ENCODE measurements at places on chromosomes 13 and 19.

DNA sequence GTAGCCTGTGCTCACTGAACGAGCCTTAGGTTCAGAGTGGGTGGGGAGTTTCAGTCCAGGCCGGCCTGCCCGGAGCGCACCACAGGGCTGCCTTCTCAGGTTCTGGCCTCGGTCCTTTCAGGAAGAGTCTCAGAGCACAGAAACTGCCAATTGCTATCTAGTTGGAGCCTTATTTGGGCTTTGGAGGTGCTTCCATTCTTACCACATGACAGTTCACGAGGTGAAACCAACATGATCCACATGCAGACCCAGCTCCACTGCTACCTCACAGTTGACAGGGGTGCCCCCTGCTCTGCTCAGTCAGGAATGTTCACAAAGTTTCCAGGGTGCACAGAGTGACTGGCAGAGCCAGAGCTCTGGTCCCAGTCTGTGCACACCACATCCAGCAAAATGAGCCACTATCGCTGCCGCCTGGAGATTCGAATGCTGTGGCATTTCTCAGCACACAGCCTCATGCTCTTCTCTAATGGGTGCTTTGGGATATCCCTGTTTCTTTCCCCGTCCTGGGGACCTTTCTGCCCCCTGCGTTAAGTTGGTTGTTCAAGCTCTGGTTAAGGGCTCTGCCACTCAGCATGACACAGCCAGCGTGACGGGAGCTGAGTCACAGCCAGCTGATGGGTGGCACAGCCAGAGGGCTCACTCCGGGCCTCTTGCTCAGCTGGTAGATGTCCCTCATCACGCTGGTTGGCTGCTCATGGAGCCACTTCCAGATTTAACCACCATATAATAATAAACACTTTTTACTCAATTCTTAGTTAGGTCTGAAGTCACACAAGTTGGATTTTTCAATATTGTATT, 7.5 kb upstream of the SACS start:
- no peaks in the 10 kb centered on the region for H3K27me3 ChIP-seq
- no peak for DNase-seq
- H3K27ac ChIP-seq = no peak overlapping the region

DNA sequence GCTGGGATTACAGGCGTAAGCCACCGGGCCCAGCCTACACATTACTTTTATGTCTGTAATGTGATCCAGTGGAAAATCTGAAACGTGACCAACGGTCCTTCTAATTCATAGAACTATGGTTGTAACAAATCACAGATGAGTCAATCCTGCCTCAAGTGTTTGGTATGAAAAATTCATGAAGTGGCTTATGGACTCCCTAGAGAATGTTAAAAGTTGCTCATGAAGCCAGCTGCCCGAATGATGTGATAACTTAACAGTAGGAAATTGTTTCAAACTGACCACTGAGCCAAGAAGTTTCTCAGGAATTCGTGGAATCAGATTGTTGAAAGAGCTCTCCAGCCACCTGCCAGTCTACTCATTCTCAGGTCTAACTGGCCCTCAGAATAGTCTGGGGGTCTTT, 59.4 kb upstream of the FARP1 start:
- H3K27me3 ChIP-seq = no peaks in the 10 kb centered on the region
- H3K4me3 ChIP-seq = no peak overlapping the region
- H3K4me1 ChIP-seq = no peaks in the 10 kb centered on the region

- H3K4me3 ChIP-seq = no peak overlapping the region
- DNase-seq = no peak
- H3K27ac ChIP-seq = no peak overlapping the region
Measured at GRCh38 chr19:2333027-2333806, 4.7 kb downstream of the SPPL2B start.

GRCh38 chr13:83879431-83880171, 2.7 kb downstream of the SLITRK1 start:
- H3K4me1 ChIP-seq = no peaks in the 10 kb centered on the region
- DNase-seq = no peak
- no peak overlapping the region for H3K27ac ChIP-seq
- H3K4me3 ChIP-seq = no peak overlapping the region
- no peaks in the 10 kb centered on the region for H3K36me3 ChIP-seq

GRCh38 chr13:50229960-50230661, 214.9 kb downstream of the KCNRG start:
- H3K27me3 ChIP-seq = no peaks in the 10 kb centered on the region
- peaks cover 12% of the 10 kb centered on the region for H3K4me1 ChIP-seq
- H3K27ac ChIP-seq = no peak overlapping the region
- DNase-seq = no peak
- no peak overlapping the region for H3K4me3 ChIP-seq

GRCh38 chr19:50909240-50910070, 1.7 kb downstream of the KLK4 start:
- peaks cover 30% of the 10 kb centered on the region for H3K27me3 ChIP-seq
- H3K4me3 ChIP-seq = peak overlapping the region; percentile 11
- peak; percentile 39 for DNase-seq
- peaks cover 6% of the 10 kb centered on the region for H3K4me1 ChIP-seq
- no peaks in the 10 kb centered on the region for H3K36me3 ChIP-seq
- no peak overlapping the region for H3K27ac ChIP-seq

GRCh38 chr13:58434943-58435342, 803.4 kb downstream of the PCDH17 start:
- H3K4me3 ChIP-seq = no peak overlapping the region
- no peaks in the 10 kb centered on the region for H3K4me1 ChIP-seq
- no peaks in the 10 kb centered on the region for H3K27me3 ChIP-seq
- H3K36me3 ChIP-seq = no peaks in the 10 kb centered on the region
- no peak overlapping the region for H3K27ac ChIP-seq

- H3K4me3 ChIP-seq = no peak overlapping the region
- H3K4me1 ChIP-seq = peaks cover 43% of the 10 kb centered on the region
- no peaks in the 10 kb centered on the region for H3K27me3 ChIP-seq
- H3K27ac ChIP-seq = no peak overlapping the region
- no peak for DNase-seq
Measured at GRCh38 chr13:97248243-97248642, 26.1 kb downstream of the MBNL2 start.

DNA sequence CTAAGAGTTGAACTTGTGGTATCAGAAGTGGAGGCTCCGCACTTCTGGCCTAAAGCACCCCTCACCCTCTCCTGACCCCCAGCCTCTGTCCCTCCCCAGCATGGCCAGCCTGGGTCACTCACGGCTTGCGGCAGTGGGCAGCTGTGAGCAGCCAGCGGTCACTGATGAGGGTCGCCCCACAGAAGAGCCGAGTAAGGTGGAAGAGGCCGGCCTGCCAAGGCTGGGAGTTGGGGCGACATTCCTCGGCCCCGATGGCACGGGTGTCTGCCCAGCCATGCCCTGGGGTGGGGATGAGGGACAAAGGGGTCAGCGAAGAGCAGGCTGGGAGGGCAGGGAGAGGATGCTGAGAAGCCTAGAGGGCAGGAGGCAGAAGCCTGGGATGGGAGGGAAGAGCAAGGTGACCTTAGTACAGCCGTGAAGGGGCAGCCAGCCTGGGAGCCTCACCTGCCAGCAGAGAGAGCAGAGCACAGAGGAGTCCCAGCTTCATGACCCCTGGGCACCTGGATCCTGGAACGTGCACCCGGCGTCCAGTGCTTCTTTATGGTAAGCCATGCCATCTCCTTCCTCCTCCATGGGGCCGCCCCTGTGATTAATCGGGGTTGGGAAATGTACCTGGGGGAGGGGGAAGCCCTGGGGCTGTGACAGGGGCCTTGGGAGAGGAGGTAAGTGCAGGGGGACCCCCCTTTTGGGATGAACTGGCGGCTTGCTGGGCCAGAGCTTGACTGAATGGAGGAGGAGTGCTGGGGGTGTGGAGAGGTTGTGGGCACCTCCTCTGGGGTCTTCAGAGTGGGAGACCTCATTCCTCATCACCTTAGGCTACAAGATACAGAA, 7.9 kb upstream of the KLK8 start:
- H3K27me3 ChIP-seq = no peaks in the 10 kb centered on the region
- H3K36me3 ChIP-seq = no peaks in the 10 kb centered on the region
- H3K4me1 ChIP-seq = no peaks in the 10 kb centered on the region
- no peak overlapping the region for H3K27ac ChIP-seq
- no peak overlapping the region for H3K4me3 ChIP-seq
- DNase-seq = no peak

- no peak overlapping the region for H3K4me3 ChIP-seq
- H3K36me3 ChIP-seq = no peaks in the 10 kb centered on the region
- no peak overlapping the region for H3K27ac ChIP-seq
- H3K27me3 ChIP-seq = no peaks in the 10 kb centered on the region
Measured at GRCh38 chr19:5355076-5355475, 14.5 kb upstream of the PTPRS start.

DNA sequence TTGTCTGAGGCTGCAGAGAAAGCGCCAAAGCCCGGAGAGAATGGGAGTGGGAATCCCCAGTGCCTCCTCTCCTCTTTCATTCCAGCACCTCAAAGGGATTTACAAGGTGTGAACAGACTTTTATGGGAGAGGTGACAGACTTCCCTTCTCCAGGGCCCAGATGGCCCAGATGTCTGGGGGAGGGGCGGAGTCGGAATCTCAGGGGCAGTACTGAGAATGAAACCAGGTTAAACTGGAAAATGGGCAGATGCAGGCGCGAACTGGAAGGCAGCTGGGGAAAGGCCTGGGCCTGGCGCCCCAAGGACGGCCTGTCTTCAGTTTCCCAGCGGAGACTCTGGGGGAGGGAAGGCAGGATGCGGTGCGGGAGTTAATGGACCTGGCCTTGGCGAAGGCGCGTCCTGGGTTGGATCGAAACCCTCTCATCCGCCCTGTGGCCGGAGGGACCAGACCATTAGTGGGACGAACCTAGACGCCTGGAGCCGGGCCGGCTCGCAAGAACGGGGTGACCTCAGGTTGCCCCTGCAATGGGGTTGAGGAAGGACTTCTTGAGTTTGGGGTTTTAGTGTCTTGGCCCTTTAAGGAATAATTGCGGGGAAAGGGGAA, 592 bp upstream of the TRIP10 start:
- H3K36me3 ChIP-seq = peaks cover 13% of the 10 kb centered on the region
- H3K4me1 ChIP-seq = peaks cover 60% of the 10 kb centered on the region
- peaks cover 7% of the 10 kb centered on the region for H3K27me3 ChIP-seq
- H3K27ac ChIP-seq = peak overlapping the region; percentile 94

DNA sequence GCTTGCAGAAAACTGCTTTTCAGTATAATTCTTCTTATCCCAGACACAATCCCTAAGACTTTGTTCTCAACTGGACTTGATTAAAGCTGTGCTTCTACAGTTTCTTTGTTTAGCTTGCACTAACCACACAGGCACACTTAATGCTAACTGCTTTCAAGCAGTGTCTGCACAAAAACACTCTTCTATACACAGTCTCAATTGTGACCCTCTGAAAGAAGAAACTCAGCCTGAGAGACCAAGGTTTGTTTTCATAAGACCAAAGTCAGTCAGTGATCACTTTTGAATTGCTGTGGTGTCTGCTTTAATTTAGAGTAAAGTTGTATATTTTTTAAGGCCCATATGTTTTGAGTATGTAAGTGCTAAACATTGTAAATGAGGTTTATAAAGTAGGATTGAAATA, 431.2 kb downstream of the KCTD12 start:
- H3K4me3 ChIP-seq = no peak overlapping the region
- no peaks in the 10 kb centered on the region for H3K36me3 ChIP-seq
- no peaks in the 10 kb centered on the region for H3K27me3 ChIP-seq
- no peak for DNase-seq

DNA sequence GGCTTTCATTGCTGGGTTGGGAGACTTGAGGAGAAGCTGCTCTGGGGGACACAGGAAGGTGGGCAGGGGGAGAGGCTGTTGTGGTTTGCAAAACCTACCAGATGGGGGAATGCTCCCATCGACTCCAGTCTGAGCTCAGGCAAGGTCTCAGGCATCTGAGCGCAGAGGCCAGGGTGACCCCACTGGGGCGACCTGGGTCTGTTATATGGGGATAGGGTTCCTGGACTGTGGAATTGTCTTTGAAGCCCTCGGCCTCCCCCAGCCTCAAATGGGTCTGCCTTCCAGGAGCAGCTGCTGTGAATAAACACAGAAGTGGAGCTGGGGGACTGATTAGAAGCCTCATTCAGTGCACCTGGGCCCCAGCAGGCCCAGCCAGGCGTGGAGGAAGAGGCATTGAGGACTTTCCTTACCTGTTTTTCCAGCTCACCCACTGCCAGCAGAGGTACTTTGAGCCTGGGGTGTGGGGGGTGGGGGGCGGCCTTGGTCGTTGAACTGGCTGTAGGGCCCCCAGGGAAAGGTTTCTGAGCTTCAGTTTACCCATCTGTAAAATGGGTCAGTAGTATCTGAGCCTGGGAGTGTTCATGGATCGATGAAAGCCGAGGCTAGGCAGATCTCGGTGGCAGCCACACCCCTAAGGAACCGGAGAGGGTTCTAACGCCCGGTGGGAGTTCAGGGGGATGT, 1.4 kb downstream of the CERS4 start:
- H3K4me3 ChIP-seq = peak overlapping the region; percentile 88
- peaks cover 15% of the 10 kb centered on the region for H3K4me1 ChIP-seq
- DNase-seq = no peak
- H3K36me3 ChIP-seq = no peaks in the 10 kb centered on the region

GRCh38 chr19:17519967-17520366, 8.5 kb downstream of the PGLS start:
- DNase-seq = no peak
- no peak overlapping the region for H3K27ac ChIP-seq
- peaks cover 18% of the 10 kb centered on the region for H3K36me3 ChIP-seq
- H3K27me3 ChIP-seq = no peaks in the 10 kb centered on the region
- H3K4me3 ChIP-seq = no peak overlapping the region

DNA sequence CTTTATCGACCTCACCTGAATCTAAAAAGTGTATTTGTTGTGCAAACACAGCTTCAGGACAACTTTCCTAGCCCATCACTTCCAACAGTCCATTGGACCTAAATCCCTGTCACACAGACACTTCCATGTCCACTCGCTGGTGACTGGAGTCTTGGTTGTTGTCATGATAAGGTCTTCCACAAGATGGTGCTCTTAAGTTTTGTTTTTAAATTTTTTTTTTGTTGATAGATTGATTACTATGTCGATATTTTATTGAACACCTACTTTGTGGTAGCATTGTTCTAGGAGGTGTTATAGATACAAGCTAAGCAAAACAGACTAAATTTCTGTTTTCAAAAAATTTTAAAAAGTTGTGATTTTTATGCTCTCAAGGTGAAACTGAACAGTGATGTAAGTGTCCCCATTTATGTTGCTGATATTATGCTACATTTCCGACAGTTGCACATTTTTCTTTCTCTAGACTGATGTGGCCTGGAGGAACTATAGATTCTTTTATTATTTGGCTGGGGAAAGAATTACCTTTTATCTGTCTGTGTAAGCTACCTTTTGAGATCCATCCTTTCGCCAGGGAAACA, 8.1 kb upstream of the ERICH6B start:
- no peak overlapping the region for H3K4me3 ChIP-seq
- H3K36me3 ChIP-seq = no peaks in the 10 kb centered on the region
- H3K27ac ChIP-seq = no peak overlapping the region
- no peak for DNase-seq
- H3K27me3 ChIP-seq = no peaks in the 10 kb centered on the region
- no peaks in the 10 kb centered on the region for H3K4me1 ChIP-seq

DNA sequence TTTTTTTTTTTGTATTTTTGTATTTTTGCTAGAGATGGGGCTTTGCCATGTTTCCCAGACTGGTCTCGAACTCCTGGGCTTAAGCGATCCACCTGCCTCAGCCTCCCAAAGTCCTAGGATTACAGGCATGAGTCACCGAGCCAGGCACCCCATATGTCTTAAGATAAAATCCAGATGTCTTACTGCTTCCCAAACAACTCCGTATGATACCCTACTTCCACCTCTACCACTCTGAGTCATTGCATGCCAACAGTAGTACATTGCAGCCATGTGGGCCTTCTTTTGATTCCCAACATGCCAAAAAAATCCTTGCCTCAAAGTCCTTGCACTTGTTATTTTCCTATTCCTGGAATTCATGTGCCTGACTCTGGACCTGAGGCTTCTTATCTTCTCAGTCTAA, 799.2 kb downstream of the GPC5 start:
- H3K36me3 ChIP-seq = no peaks in the 10 kb centered on the region
- no peaks in the 10 kb centered on the region for H3K4me1 ChIP-seq
- DNase-seq = no peak
- H3K4me3 ChIP-seq = no peak overlapping the region
- H3K27me3 ChIP-seq = no peaks in the 10 kb centered on the region

Measured in upper lobe of left lung (tissue), 6 donors.